H1 (cell line): ENCODE measurements at places on chromosomes 7 and 10. TPM values are rescaled to one million over a fixed set of nuclear protein-coding genes. Genes with fewer than 3 reads are reported as not detected.

FAM25A gene
- not detected in 2 replicates for total RNA-seq

FRMD4A gene
- total RNA-seq: 37.2 and 39.6 TPM in 2 replicates

FBXL13 gene
- total RNA-seq: 1.2 and 2.8 TPM in 2 replicates

RAMP3 gene
- 0.88 and 0.92 TPM in 2 replicates for total RNA-seq

TMEM184A gene
- 1.5 and 1.8 TPM in 2 replicates for total RNA-seq

CALCR gene
- total RNA-seq: 3.0 and 3.6 TPM in 2 replicates

TMEM139 gene
- total RNA-seq: 3.2 and 4.4 TPM in 2 replicates

TSPAN12 gene
- total RNA-seq: 15.9 and 17.9 TPM in 2 replicates

GLI3 gene
- 31.1 and 35.4 TPM in 2 replicates for total RNA-seq

SRPK2 gene
- 47.1 and 51.2 TPM in 2 replicates for total RNA-seq

DOCK4 gene
- total RNA-seq: 23.6 and 26.9 TPM in 2 replicates

DNA sequence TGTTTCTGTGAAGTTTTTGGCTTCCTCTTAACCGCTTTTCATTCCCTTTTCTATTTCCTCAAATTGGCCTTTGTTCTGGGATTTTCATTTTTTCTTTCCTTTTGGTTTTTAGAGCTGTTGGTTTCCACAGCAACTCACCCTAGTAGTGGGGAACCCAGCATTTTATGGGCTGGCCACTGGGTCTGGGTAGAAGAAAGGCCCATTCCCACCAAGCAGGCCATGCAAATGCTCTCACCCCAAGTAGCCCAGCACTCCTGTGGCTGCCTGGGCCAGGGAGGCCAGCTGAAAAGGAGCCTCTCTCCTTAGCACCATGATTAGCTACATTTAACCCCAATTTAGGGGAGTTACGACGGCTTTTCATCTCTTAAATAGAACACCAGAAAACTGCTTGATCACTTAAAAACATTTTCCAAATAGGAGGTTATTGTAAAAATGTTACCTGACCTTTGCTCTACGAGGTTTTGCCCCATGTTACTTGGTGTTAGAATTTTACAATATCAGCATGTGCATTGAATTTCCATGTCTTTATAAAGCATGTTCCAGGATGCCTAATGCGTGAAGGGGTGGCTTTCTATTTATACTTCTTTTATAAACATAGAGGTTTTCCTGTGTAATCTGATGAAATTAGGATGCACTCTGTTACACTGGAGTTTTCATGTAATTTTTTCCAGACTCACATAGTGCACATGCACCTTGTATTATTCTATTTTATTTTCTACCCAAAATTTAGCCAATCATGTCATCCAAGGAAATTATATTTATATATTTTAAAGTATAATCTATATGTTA is 75.4 kb downstream of the FAM171A1 start:
- no peak overlapping the region for H3K27ac ChIP-seq
- H3K4me1 ChIP-seq: no peaks in the 10 kb centered on the region
- H3K27me3 ChIP-seq: no peaks in the 10 kb centered on the region

- H3K27me3 ChIP-seq: no peaks in the 10 kb centered on the region
- H3K4me1 ChIP-seq: no peaks in the 10 kb centered on the region
- no peak for DNase-seq
- H3K27ac ChIP-seq: no peak overlapping the region
- H3K36me3 ChIP-seq: no peaks in the 10 kb centered on the region
Observed at GRCh38 chr10:58661336-58661735, 148.7 kb downstream of the BICC1 start.

DNA sequence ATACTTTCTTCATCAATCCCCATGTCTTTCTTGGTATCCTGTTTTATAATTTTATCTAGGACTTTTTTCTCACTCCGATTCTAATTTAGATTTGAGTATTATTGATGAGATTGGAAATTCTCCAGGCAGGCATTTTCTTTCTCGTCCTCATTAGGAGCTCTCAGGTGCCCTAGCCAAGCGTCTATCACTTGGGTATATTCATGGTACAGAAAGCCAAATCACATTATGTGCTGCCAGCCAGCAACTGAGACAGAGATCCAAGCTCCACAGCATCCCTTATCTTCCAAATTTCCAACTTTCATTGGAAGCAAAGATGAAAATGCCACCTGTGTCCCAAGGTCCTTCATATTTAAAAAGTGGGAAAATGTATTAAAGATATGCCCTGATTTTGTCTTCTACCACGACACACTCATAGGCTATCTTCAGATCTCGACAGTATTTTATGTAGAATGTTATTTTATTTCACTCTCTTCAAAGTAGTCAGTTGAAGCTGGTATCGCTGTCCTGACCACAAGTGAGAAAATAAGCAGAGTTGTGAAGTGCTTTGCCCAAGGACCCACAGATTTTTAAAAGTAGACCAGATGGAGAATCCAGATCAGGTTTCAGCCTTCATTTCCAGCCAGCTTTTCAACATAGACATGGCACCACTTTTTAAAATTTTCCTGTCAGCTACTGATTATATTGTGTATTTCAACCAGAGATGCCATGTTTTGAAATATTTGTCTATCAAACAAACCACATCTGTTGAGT is 773.4 kb downstream of the CNTNAP2 start:
- no peak for DNase-seq
- H3K4me1 ChIP-seq: peaks cover 2% of the 10 kb centered on the region
- H3K4me3 ChIP-seq: no peak overlapping the region
- H3K36me3 ChIP-seq: no peaks in the 10 kb centered on the region
- H3K27ac ChIP-seq: no peak overlapping the region
- H3K27me3 ChIP-seq: no peaks in the 10 kb centered on the region

DNA sequence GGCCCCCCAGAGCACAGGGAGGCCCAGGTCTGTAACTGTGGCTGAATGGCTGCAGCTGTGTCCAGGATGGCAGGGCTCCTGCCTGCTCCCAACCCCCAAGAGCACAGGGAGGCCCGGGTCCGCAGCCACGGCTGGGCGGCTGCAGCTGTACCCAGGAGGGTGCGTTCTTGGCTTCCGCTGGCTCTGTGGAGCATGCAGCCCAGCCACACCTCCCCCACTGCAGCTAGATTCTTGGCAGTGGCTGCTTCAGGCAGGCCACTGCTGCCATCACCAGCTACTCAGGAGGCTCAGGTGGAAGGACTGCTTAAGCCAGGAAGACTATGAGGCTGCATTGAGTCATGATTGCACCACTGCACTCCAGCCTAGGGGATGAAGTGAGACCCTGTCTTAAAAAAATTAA is 27.9 kb downstream of the C7orf25 start:
- no peaks in the 10 kb centered on the region for H3K27me3 ChIP-seq
- H3K4me3 ChIP-seq: no peak overlapping the region
- H3K27ac ChIP-seq: no peak overlapping the region
- H3K4me1 ChIP-seq: peaks cover 6% of the 10 kb centered on the region
- no peak for DNase-seq

GRCh38 chr7:149599636-149600206 is 102.1 kb upstream of the ZNF746 start:
- H3K4me1 ChIP-seq: no peaks in the 10 kb centered on the region
- no peak overlapping the region for H3K4me3 ChIP-seq
- peaks cover 2% of the 10 kb centered on the region; the same call in 1 of the 2 replicates for H3K36me3 ChIP-seq
- no peaks in the 10 kb centered on the region for H3K27me3 ChIP-seq

DNA sequence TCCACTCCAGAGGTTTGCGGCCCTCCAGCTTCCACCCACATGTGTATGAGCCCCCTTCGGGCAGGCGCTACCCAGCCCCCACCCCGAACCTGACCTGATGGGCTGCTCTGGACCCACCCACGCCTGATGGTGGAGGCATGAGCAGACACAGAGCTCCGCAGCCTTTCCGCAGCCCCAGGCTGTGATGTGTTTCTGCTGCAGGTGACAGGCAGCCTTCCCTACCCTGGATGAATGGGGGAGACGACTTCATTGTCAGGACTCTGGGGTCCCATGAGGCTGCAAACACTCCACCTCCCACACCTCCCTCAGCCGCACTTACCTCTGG is 61.2 kb downstream of the OAT start:
- H3K4me3 ChIP-seq: no peak overlapping the region
- no peak for DNase-seq
- peaks cover 2% of the 10 kb centered on the region for H3K4me1 ChIP-seq
- H3K36me3 ChIP-seq: no peaks in the 10 kb centered on the region

DNA sequence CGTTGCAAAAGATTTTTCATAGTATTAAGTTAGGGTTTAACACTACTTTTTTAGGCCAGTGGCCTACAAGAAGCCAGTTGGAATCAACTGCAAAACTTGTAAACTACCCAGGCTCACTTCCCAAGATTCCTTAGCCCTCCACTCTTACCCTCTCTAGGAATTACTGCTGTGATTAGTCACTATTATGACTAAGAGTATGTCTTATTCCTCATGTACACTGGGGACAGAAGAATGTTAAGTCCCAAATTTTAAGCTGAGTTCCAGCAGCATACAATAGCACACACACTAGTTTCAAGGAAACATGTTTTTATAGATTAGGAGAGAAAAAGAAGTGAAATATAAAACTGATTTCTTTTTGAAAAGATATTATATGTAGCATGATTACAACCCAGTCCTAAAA is 42.8 kb downstream of the FBXL13 start:
- H3K4me3 ChIP-seq: no peak overlapping the region
- no peak overlapping the region for H3K27ac ChIP-seq
- H3K4me1 ChIP-seq: no peaks in the 10 kb centered on the region
- no peak for DNase-seq

DNA sequence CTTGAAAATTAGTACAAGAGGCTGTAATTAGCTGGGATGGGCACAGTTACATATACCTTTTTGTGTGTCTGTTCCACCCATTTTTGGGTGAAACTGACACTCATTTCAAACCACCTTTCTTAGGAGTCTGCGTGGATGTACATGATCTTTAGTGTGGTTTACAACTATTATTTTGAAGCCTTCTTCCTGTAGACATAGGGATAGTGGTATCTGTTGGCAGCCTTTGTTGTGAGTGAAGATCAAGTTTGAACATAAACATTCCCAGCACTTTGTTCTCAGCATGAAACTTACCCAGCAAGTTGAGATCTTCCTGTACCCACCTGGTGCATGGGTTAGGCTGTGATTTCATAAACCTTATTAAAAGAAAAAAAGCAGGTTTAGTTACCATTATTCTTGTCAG is 2.0 kb downstream of the BAG3 start:
- DNase-seq: no peak
- H3K27me3 ChIP-seq: no peaks in the 10 kb centered on the region
- no peaks in the 10 kb centered on the region for H3K4me1 ChIP-seq
- H3K4me3 ChIP-seq: no peak overlapping the region

DNA sequence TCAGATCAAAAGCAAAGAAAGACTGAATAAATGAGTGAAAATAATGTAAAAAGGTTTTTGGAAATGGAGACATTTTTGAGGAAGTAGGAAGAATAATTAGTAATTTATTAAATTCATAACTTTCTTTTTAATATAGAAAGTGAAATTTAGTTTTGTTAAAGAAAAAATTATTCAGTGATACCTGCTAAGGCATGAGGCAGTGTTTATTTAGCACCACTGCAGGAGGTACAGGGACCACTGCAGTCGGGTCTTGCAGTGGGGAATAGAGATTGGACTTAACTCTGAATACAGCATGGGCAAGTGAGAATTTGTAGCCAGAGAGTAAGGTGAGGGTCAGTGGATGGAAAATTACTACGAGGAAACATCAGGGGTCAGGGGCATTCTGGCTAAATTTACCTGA is 39.9 kb downstream of the TPST1 start:
- no peak for DNase-seq
- H3K4me3 ChIP-seq: no peak overlapping the region
- no peaks in the 10 kb centered on the region for H3K36me3 ChIP-seq
- H3K4me1 ChIP-seq: no peaks in the 10 kb centered on the region; the same call in 1 of the 2 replicates

DNA sequence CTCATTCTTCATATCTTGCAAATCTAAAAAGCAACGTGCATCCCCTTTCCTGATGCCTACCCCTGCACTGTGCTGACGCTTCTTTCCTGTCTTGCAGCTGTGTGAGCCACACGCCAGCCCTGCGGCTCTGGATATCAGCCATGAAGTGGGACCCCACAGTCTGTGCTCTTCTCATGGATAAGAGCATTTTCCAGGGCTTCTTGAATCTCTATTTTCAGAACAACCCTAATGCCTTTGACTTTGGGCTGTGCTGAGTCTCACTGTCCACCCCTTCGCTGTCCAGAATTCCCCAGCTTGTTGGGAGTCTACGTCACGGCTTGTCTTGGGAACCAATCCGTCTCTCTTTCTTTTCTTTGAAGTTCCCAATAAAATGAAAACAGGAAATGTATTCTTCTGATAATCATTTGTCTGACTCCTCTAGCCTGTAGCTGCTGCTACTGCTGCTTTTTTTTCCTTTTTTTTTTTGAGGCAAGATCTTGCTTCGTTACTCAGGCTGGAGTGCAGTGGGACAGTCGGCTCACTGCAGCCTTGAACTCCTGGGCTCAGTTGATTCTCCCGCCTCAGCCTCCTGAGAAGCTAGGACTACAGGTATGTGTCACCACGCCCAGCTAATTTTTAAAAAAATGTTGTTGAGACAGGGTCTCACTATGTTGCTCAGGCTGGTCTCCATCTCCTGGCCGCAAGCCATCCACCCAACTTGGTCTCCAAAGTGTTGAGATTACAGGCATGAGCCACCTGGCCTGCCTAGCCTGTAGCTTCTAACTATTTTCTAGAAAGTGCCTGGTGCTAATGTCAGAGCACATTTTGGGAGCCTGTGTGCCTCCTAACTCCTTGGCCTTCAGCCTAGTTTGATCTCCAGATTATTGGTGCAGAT is 30.3 kb downstream of the GSTO2 start:
- H3K36me3 ChIP-seq: no peaks in the 10 kb centered on the region
- no peaks in the 10 kb centered on the region for H3K27me3 ChIP-seq
- no peak overlapping the region for H3K27ac ChIP-seq
- DNase-seq: no peak

DNA sequence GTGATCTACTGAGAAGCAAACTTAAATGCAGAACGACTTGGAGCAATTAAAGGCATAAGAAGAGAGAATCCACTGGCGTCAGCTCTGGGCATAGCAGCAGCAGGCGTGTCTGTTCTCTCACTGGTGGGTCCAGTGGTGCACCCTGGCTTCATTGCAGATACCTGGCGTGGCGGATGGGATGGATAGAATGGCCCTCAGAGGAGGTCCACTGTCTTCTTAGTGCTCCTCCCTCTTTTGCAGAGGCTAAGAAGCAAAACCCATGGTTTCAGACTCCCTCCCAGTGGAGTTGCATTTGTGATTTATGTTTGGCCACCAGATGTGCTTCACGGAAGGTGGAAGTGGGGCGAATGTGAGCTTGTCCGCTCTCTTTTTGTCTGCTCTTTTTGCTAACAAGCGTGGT is 28.4 kb upstream of the PRKAG2 start:
- no peak overlapping the region for H3K27ac ChIP-seq
- H3K36me3 ChIP-seq: no peaks in the 10 kb centered on the region
- H3K27me3 ChIP-seq: no peaks in the 10 kb centered on the region; the same call in 1 of the 2 replicates

DNA sequence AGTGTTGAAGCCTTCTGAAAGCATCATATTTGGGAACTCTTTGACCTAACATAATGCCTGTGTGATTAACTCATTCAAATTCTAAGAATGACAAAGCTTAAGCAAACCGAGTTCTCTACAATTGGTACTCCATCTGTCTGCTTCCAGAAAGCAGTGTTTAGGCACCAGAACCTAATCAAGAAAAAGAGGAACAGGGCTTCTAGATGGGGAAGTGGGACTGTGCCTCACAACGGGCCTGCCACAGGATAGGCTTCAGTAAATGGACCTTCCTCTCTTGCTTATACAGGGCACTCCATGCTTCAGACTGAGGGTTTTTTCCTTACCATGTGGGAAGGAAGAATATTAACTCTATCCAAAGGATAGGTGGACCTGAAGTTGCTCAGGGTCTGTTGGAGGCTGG is 808.1 kb downstream of the XPNPEP1 start:
- no peak overlapping the region for H3K27ac ChIP-seq
- no peaks in the 10 kb centered on the region for H3K36me3 ChIP-seq
- no peaks in the 10 kb centered on the region for H3K27me3 ChIP-seq

GRCh38 chr7:2862831-2863361 is 18.8 kb upstream of the GNA12 start:
- H3K36me3 ChIP-seq: no peaks in the 10 kb centered on the region
- peaks cover 5% of the 10 kb centered on the region; the same call in 1 of the 2 replicates for H3K4me1 ChIP-seq
- no peak for DNase-seq
- no peak overlapping the region for H3K4me3 ChIP-seq

GRCh38 chr10:124722798-124723783 is 21.1 kb downstream of the FAM53B start:
- no peaks in the 10 kb centered on the region for H3K36me3 ChIP-seq
- H3K4me3 ChIP-seq: no peak overlapping the region
- H3K4me1 ChIP-seq: peaks cover 2% of the 10 kb centered on the region
- H3K27ac ChIP-seq: no peak overlapping the region
- no peaks in the 10 kb centered on the region for H3K27me3 ChIP-seq
